Stimulated activated CD4-positive, alpha-beta T cell treated with anti-CD3 and anti-CD28 coated beads, TNF-alpha, amount 100 ng/mL, for 48 hours (primary cell): ENCODE measurements at places on chromosomes 16 and 17.

- peak; percentile 34 for DNase-seq
These were observed 1.8 kb downstream of the ASGR1 start for GRCh38 chr17:7177191-7177953.

GRCh38 chr16:90009172-90009899, 9.9 kb downstream of the DBNDD1 start:
- no peak for DNase-seq

GRCh38 chr16:7605812-7606211, 273.2 kb downstream of the RBFOX1 start:
- DNase-seq, result no peak

DNA sequence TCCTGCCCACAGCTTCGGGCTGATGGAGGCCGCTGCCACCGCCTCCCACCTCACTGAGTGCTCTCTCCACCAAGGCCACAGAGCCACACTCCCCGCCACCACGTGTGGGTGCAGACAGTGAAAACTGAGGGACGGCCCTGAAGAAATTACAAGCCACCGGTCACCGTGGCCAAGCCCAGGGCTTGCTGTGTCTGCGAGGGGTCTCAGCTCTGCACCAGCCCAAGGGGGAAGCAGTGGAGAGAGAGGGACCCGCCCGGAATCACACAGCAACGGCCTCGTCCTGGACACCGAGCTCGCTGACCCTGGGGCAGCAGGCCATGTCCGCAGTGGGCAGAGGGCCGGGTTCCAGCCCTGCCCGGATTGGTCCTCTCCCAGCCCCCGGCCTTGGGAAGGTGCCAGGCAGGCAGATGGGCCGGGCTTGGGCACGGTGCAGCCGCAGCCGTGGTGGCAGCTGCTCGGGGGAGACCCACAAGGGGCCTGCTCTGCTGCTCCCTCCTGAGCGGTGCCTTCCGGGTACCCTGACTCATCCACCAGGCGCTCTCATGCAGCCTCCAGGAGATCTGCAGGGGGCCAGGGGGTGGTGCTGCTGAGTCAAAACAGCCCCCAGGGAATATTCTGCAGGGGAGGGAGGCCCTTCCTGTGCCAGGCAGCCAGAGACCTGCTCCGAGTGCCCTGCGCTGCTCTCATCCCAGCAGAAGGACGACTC, 52.0 kb downstream of the CBFA2T3 start:
- peak; percentile 23 for DNase-seq

DNA sequence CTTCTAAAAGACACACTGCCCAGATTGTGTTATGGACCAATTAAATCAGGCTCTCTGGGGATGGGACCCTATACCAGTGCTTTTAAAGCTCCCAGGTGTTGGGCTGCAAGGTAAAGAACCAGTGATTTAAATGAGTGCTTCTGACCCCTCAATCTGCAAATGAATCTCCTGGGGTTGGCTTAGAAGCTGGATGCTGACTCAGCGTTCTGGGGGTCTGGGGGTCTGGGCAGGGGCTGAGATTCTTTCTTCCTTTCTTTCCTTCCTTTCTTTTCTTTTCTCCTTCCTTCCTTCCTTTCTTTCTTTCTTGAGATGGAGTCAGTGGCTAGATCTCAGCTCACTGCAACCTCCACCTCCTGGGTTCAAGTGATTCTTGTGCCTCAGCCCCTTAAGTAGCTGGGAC, 2.0 kb upstream of the TVP23A start:
- DNase-seq, result no peak

- DNase-seq, result no peak
These were observed 2.5 kb upstream of the CLTC start for GRCh38 chr17:59617156-59617732.

DNA sequence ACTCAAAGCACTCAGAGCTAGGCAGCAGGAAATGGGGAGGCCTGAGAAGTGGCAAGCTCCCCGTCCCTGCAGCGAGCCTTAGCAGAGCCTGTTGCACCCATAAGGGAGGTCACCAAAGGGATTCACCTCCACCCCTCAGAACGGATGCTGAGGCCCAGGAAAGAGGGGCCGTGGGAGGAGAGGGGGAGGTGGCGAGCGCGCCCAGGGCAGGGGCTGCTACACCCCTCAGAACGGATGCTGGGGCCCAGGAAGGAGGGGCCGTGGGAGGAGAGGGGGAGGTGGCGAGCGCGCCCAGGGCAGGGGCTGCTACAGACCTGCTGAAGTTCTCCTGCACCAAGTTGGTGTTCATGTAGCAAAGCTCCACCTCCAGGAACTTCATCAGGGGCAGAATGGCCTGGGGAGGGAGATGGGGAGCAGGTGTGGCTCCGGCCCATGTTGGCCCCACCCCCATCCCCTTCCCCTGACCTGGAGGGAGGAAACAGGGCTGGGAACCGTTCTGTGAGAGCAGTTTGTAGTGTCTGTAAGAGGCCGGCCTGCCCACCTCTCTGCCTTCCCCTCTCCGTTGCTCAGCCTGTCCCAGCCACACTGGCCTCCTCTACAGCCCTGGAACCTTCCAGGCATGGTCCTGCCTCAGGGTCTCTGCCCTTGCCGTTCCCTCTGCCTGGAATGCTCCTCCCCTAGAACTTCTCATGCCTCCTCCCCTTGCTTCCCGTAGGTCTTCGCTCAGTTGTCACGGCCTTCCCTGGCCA, 11.4 kb downstream of the UNC13D start:
- DNase-seq, result no peak

GRCh38 chr17:74671031-74671771, 41.5 kb downstream of the CD300LF start:
- peak; percentile 60 for DNase-seq

DNA sequence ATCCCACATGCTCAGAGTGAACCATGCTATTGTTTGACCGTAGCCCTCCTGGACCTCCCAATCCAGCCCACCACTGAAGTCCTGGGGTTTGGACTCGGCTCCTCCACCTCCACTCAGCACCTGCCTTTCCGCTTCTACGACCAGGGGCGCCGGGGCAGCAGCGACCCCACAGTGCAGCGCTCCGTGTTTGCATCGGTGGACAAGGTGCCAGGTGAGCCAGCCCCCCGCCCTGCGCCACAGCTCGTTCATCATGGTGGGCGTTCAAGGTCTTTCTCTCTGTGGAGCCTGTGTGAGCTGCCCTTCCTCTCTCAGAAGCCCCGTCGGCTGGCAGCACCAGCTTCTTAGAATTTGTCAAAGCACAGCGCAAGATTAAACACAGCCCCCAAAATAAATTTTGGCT, 130.1 kb downstream of the SOCS1 start:
- DNase-seq, result no peak

DNA sequence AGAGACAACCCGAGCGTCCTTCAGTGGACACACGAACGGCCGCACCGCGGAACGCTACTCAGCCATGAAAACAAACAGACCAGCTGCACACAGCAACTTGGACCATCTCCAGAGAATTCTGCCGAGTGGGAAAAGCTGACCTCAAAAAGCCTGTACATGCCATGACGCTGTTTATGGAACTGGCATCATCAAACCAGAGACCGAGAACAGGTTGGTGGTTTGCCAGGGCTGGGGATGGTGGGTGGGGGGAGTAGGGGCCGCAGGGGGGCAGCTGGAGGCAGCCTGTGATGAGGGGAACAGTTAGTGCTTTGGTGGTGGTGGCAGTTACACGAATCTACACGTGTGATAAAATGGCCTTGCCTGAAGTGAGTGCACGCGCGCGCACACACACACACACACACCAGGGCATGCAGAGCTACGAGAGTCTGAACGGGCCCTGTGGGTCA, 169.8 kb downstream of the LAT start:
- no peak for DNase-seq

- no peak for DNase-seq
These were observed 662 bp downstream of the PGS1 start for GRCh38 chr17:78379131-78379491.

DNA sequence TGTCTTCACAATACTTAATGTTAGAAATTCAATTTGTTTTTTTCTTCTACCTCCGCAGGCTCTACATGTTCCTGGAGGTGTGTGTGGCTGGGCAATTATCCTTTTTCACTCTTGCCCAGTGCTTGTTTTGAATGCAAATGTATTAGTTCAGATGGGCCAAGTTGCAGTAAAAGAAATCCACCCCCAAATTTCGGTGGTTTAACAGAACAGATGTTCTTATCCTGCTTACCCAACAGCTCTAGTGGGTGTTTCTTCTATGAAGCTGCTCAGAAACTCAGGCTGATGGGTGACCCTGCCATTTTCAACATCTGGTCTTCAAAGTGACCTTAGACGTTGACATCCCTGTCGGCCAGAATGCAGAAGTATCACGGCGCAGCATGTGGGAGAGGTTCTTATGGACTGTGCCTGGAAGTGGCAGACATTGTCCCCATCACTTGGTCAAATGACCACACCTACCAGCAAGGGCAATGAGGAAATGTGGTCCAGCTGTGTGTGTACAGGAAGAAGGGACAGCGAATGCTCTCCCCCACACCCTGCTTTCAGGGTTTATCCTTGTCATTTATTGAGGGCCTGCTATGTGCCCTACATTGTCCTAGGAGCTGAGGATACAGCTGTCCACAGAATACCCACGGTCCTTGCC, 157.3 kb downstream of the CDH13 start:
- no peak for DNase-seq

DNA sequence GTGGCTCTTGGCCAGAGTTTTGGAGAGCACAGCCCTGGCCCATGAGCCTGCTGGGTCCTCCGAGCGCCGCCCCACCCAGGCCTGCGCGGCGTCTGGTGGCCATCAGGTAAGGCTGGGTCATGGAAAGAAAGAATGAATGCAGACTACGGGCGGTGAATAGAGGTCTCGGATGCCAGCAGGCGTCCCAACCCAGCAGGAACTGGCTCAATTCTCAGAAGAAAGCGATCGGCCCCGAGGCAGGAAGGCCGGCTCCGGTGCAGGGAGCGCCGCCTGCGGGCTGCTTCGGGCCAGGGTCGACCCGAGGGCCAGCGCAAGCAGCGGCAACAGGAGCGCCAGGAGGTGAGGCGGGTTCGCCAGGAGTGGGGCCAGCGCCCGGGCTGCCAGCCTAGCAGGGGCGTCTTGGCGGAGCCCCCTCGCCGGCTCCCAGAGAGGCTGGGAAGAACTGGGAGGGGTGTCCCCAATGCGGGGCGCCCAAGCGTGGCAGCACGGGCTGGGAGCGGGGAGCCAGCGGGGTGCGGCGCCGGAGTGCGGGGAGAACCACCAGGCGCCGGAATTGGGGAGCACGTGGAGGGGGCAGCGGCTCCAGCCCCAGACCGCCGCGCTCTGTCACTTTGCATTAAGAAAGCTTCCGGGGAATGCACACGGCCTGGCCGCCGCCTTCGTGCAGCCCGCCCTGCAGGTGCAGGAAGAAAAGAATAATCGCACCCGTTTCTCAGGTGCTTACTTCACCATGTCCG, 7.1 kb upstream of the TMC5 start:
- DNase-seq, result no peak

DNA sequence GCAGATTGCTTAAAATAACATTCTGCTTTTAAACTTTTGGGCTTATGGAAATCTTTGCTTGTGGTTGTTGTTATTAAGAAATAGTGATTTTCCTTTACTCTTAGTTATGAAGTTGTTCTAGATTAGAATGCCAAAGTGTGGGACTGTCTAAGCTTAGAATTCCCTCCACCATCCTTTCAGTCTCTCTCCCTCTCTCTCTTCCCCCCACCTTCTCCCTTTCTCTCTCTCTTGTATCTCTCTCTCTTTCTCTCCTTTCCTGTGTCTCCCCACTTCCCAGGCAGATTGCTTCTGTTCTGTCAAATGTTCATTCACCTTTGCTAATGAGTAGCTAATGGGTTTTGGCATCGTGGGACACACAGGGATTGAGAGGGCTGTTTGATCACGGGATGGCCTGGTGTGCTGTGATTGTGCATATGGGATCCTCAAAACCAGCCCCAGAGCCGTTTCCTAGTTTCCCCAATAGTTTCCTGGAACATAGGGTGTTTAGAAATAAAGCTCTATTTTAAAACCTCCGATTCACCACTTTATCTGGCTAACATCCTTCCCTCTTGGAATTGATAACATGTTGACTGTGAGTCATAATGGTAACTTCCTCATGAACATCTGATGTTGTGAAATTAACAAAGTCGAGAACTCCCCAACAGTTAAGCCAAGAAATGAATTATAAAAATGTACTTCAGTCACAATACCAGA, 502.6 kb downstream of the TMEM114 start:
- DNase-seq, result no peak

- DNase-seq, result no peak
These were observed 5.1 kb downstream of the TMEM235 start for GRCh38 chr17:78236362-78237127.

- DNase-seq, result no peak
These were observed 1138.5 kb downstream of the CDH11 start for GRCh38 chr16:63983401-63983800.

DNA sequence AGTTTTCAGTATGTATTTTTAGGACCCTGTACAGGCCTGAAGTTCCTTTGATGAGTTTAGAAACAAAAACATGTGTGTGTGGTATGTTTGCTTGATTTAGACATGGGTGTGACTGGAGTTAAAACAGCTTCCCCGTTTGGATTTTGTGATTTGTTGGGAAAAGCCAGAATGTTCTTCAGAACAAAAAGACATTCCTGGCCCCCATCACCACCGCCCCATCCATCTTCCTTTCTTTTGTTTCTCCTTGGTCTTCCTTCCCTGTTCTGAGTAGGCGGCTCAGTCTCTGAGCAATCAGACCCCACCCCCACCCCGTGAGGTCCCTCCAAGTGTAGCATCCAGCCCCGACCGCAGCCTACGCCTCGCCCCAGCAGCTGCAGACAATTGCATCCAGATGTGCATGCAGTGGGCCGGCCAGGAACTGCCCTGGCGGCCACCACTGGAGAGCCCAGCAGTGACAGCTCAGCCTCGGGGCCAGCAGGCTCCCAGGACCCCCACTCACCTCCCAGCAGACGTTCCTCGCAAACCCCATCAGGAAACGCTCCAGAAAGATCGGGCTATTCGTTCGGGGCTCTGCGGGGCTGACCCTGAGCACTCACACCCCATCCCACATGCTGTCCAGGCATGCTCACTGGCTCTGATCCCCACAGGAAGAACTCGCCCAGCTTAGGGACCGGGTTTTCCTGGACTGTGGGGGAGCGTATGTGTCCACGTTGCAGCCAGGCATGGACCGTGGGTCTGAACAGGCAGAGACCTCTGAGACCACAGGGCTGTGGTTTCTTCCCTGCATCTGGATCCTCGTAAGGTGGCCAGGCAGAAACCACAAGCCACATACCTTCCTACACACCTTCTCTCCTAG, 99.8 kb upstream of the CDH5 start:
- DNase-seq, result no peak

DNA sequence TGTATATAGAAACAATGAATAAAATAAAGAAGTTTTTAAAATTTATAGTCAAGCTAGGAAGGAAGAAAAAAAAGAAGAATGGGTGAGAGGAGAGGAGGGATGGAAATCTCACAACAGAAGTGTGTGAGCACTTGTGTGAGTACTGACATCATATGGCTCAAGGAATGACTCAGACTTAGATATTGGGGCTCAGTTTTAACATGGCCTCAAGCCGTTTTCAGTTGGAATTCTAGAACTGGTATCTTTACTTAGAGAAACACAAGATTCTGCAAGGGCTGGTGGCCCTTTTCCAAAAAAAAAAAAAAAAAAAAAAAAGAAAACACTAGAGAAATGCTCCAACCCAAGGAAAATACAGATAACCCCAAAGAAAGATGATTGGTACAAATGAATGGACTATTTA, 55.1 kb downstream of the STXBP4 start:
- DNase-seq, result no peak

GRCh38 chr16:2779978-2780898, 3.2 kb upstream of the ELOB start:
- DNase-seq, result no peak
